Upper lobe of left lung (tissue), 6 donors: ENCODE measurements at places on chromosomes 5 and 9. TPM values are rescaled to one million over a fixed set of nuclear protein-coding genes. Genes with fewer than 3 reads are reported as not detected.

DNA sequence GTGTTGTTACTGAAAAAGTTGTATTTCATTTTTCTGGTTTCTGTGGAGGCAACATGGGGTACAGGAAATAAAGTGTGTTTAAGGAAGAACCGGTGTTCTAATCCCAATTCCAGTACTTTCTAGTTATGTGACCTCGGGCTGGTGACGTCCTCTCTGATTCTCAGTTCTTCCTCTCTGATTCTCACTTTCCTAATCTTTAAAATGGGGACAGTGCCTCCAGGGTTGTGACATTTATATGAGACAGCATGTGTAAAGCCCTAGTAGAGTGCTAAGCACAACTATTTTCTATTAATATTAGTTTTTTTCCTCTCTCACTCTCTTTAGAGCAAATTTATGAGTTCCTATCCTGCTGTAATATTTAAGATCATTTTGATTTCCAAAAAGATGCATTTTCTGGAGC is 50.9 kb upstream of the PTPDC1 start:
- H3K4me1 ChIP-seq, result peaks cover 15% of the 10 kb centered on the region
- H3K27ac ChIP-seq, result no peak overlapping the region
- no peaks in the 10 kb centered on the region for H3K36me3 ChIP-seq
- no peak overlapping the region for H3K4me3 ChIP-seq
- DNase-seq, result no peak
- H3K27me3 ChIP-seq, result no peaks in the 10 kb centered on the region

GRCh38 chr5:15106530-15107283 is 235.1 kb upstream of the ANKH start:
- H3K27ac ChIP-seq, result no peak overlapping the region
- H3K4me1 ChIP-seq, result no peaks in the 10 kb centered on the region
- no peak for DNase-seq
- H3K36me3 ChIP-seq, result no peaks in the 10 kb centered on the region
- H3K27me3 ChIP-seq, result no peaks in the 10 kb centered on the region

- no peaks in the 10 kb centered on the region for H3K27me3 ChIP-seq
- H3K4me1 ChIP-seq, result no peaks in the 10 kb centered on the region
- no peak for DNase-seq
- no peak overlapping the region for H3K4me3 ChIP-seq
- H3K36me3 ChIP-seq, result peaks cover 76% of the 10 kb centered on the region
- H3K27ac ChIP-seq, result no peak overlapping the region
Observed at GRCh38 chr9:4713849-4714248, 27.2 kb downstream of the AK3 start.

- no peaks in the 10 kb centered on the region for H3K4me1 ChIP-seq
- no peak overlapping the region for H3K27ac ChIP-seq
- DNase-seq, result peak; percentile 58
Observed at GRCh38 chr5:38193015-38193581, 65.3 kb upstream of the EGFLAM start.

DNA sequence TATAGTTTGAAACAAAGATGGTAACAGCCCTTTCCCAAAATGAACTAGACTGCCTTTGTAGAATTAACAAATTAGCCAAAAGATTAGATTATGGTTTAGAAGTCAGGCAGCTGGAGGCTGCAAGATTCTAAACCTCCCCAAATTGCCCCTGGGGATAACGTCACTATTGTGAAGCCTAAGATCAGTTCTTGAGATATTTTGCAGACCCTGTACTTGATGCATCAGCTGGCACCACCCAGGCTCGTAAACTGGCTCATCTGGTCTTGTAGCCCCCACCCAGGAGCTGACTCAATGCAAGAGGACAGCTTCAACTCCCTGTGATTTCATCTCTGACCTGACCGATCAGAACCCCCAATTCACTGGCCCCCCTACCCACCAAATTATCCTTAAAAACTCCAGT is 4.2 kb upstream of the SOWAHA start:
- H3K27ac ChIP-seq, result no peak overlapping the region
- no peaks in the 10 kb centered on the region for H3K36me3 ChIP-seq
- no peak for DNase-seq
- H3K27me3 ChIP-seq, result peaks cover 12% of the 10 kb centered on the region
- H3K4me1 ChIP-seq, result peaks cover 11% of the 10 kb centered on the region
- H3K4me3 ChIP-seq, result no peak overlapping the region

GRCh38 chr5:81408496-81408895 is 14.6 kb upstream of the ACOT12 start:
- no peaks in the 10 kb centered on the region for H3K36me3 ChIP-seq
- no peaks in the 10 kb centered on the region for H3K27me3 ChIP-seq
- no peak overlapping the region for H3K4me3 ChIP-seq
- DNase-seq, result no peak
- no peak overlapping the region for H3K27ac ChIP-seq
- H3K4me1 ChIP-seq, result no peaks in the 10 kb centered on the region

DNA sequence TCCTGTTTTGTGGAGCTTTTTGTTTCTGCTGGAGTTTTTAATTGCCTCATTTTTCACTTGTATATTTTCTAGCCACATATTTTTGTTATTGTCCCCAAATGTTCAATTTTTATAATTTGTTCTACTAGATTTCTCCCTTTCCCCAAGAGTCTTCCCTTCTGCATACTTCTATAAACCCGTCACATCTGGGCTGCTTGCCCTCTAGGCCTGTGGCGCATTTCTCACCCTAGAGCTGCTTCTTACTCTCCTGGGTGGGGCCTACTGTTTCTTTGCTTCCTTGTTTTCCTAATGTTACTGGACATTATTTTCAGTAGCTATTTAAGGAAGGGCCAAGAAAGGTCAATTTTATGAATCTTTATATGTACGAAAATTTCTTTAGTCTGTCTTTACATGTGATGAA is 51.5 kb downstream of the NXNL2 start:
- no peak for DNase-seq
- H3K4me3 ChIP-seq, result no peak overlapping the region
- H3K27me3 ChIP-seq, result no peaks in the 10 kb centered on the region

Gene PAX5
- 0.43 TPM for total RNA-seq

Gene ACOT12
- total RNA-seq, result not detected

Gene PCDHA7
- 0.64 TPM for total RNA-seq

Gene CACFD1
- 38.8 TPM for total RNA-seq

Gene TTC39B
- total RNA-seq, result 17.3 TPM
